AG09309 (cell line): ENCODE measurements at places on chromosomes 6 and 20.

GRCh38 chr20:63206878-63207277 is 9.1 kb downstream of the YTHDF1 start:
- DNase-seq, result no peak

GRCh38 chr20:33191955-33192354 is 24.0 kb downstream of the BPIFA2 start:
- DNase-seq, result no peak

- DNase-seq, result no peak
These were observed 397.1 kb upstream of the BTBD3 start for GRCh38 chr20:11520596-11520995.

DNA sequence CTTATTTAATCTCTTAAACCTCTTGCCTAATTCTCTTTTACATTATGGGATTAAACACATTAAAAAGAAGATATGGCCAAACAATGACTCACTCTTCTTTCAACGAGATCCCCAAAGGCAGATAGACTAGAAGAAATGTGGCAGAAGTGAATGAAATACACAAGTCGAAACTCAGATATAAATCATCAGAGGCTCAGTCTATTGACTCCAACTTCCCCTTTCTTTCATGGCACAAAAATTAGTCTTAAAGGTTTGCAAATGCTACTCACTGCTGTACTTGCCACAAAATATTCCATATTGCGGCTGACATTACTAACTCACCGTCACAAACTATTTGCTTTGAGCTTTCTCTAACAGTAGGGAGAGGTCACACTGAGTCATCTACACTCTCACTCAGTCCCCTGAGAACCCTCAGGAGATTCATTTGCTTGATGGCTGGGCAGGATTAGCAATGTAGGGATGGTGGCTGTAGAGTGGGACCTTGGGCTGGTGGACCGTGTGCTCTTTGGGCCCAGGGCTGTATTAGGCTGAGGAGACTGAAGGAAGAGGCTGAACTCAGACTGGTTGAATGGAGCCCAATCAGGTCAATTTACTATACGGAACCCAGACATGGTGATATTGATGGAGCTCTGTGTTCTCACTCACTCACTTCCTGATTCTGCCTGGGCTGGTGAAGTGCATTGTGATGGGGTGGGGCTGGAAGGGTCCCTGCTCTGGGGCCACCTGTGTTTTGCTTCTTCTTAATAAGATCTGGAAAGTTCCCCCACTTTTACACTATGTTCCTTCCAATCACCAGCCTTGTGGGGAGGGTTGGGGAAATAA is 42.8 kb upstream of the UBR2 start:
- DNase-seq, result no peak

DNA sequence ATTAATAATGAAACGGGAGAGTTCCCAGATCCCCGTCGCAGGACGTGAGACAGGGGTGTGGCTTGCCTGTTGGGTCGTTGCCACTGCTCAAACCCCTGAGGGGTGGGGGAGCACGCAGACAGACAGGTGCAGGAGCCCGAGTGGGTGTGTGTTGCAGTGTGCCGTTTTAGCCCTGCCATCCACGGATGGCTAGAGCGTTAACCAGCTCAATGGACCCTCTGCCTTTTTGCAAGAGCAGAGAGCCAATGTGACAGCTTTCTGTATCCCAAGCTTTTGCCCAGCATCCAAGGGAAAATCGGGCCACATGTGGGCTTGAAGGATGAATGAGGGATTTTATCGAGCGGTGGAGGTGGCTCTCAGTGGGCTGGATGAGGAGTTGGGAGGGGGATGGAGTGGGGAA is 237.9 kb downstream of the TSHZ2 start:
- no peak for DNase-seq

DNA sequence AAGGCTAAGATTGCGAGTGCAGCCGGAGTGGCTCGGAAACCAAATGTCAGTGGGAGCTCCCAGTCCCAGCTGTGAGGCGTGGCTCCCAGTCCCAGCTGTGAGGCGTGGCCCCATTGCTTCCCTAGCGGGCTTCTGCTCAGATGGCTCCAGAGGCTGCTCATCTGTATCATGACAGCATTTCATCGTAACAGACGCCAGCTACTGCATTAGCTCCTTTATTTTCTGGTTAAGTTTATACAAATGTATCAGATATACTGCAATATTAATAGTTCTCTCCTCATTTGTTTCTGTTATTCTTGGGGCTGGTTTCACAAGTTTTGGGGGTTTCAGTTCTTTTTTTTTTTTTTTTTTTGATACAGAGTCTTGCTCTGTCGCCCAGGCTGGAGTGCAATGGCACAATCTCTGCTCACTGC is 34.7 kb upstream of the TBXT start:
- no peak for DNase-seq

- DNase-seq, result no peak
These were observed 150.4 kb upstream of the PHACTR3 start for GRCh38 chr20:59453759-59454560.

GRCh38 chr6:127695108-127695507 is 118.1 kb downstream of the C6orf58 start:
- no peak for DNase-seq

DNA sequence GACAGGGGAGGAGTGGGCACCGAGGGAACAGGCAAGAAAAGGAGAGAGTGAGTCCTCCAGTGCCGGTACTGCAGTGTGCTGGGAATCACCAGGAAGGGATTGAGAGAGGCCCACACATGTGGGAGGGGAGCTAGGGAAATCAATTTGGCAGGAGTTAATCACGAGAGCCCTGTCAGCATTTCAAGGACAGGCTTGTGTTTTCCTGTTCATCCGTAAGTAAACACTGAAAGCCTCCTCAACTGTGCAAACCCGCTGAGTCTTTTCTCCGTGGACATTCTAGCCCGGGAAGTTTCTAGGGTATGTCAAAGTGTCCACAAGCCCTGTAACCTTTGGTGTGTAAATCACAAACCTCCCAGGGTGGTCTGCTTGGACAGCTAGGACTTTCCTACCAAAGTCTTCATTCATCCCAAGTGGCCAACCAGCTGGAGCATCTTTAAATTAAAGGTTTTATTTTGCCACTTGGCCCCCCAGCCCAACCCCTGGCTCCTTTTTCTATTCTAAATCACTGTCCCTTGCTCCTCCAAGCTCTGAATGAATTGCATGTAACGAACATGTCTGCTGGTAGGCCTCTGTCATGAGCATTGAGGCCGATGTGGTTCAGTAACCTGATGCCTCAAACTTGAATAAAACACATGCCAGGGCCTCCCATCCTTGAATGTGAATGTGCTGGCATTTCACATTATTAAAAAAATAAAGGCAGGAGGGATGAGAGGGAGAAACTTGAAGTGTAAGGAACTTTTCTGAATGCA is 149.1 kb downstream of the ZNF217 start:
- DNase-seq, result no peak

- no peak for DNase-seq
These were observed 70.0 kb downstream of the CPNE5 start for GRCh38 chr6:36769183-36769675.

DNA sequence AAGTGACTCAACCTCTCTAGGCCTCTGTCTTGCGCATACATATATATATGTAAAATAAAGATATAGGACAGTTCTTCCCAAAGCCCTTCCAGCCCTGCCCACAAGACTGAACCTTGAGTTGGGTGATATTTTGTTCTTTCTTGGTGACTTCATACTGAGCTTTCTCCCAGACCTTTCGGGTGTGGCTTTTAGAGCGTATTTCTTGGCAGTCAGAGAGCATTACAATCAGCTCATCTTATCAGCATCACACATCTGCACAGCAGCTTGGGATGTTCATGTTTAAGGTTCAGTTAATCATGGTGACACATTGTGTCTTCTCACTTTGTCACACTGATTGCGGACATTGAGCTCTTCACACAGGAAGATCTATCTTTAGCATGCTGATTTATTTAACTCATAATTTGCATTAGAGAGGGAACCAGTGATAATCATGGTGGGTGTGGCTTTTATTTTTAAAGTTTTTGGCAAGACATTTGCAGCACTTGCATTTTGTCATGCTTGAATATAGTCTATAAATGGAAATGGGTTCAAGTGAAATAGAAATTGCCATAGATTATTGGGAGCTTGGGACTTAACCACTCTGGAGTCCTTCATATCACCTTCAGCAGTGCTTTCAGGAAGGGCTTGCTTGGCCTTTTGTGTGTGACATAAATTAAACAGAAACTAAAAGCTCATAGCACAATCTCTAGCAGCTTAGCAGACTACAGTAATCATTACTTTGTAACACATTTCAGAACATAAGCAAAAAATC is 8.3 kb downstream of the KIF3B start:
- no peak for DNase-seq

DNA sequence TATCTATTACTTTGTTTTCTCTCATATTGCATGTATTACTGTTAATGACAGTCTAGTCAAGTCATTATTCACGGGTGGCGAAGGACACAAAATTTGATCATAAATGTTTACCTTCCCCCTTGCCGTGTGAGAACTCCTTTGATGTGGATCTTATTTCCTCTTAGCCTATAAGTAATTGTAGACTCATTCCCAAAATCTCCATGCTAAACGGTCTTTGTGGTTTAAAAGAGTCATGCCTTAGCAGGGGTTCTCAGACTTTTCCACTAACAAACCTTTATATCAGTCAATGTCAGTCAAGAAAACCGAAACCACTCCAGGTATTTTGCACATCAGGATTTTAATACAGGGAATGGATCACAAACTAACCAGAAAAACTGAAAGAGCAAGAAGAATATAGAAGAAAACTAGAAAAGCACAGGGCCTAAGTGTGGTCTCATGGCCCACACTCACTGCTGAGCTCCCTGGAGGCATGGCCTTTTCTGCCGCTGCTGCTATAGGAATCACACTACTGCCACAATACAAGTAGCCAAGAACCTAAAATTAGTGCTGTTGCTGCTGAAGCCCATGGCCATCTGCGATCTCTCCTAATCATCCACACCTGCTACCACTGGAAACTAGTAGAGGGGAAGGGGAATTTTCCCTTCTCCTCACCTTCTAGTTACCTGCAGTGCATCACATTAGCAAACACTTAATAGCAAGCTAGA is 186.0 kb upstream of the POU3F2 start:
- no peak for DNase-seq
